T-helper 9 cell (primary cell): ENCODE measurements at places on chromosomes 5 and 9.
A peak's percentile ranks its signal among the peaks of the same experiment; 100 is the strongest.

GRCh38 chr9:89902450-89903140, 297.8 kb downstream of the GADD45G start:
- no peak for DNase-seq

GRCh38 chr5:73028991-73029595, 73.3 kb downstream of the FCHO2 start:
- no peak for DNase-seq

DNA sequence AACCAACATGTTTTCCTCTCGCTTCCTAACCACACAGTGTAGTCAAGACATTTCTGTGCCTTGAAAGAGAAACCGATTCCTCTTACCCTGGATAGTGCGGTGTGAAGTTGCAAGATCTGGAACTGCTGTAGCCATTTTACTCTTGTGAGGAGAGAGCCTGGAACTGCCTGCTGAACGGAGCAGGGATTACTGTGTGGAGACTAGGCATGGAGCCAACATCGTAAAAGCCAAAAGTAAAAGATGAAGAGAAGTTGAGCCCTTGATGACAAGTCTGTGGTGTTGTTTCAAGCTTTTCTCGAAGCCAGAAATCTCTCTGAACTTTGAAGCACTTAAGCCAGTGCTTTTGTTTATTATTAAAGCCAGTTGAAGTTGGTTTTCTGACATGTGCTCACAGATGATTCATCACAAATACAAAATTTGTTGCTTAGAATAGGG, 110.1 kb upstream of the GRIN3A start:
- DNase-seq, result no peak

DNA sequence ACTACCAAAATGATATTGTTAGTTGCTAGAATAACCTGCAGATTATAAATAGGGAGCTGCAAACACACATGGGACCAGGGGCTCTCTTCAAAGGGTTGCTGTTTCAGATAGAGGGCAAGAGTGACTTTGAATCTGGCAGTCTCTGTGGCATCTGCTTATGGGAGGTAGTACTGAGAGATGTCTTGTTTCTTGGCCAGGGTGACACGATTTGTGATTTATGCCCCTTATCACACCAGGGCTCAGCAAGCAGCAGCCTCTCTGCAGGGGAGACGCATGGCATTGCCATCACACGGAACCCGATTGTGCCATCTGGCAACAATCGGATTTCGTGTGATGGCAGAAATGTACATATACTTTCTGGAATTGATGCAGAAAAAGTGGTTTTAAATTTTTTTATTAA, 615.6 kb downstream of the ZNF608 start:
- DNase-seq, result no peak

- no peak for DNase-seq
Observed at GRCh38 chr5:42953041-42953440, 87.1 kb downstream of the ANXA2R start.

- DNase-seq, result no peak
Observed at GRCh38 chr5:151676314-151676712, 10.4 kb downstream of the SPARC start.

DNA sequence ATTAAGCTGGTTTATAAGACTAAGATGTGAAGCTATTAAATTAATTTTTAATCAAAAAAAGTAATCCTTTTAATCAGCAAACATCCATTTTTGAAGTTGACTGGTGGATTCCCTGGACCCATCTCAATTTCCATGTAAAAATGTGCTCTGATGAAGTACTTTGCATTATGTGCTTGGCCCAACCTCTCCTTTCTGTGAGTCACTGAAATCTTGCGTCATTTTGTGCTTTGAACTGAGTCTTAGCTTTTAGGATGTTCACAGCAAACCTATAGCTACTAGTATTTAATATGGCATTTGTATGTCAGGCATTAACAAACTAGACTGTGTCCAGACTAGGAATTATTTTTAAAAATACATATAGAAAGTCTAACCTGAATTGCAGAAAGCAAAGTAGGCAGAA, 55.0 kb upstream of the CDH12 start:
- no peak for DNase-seq

DNA sequence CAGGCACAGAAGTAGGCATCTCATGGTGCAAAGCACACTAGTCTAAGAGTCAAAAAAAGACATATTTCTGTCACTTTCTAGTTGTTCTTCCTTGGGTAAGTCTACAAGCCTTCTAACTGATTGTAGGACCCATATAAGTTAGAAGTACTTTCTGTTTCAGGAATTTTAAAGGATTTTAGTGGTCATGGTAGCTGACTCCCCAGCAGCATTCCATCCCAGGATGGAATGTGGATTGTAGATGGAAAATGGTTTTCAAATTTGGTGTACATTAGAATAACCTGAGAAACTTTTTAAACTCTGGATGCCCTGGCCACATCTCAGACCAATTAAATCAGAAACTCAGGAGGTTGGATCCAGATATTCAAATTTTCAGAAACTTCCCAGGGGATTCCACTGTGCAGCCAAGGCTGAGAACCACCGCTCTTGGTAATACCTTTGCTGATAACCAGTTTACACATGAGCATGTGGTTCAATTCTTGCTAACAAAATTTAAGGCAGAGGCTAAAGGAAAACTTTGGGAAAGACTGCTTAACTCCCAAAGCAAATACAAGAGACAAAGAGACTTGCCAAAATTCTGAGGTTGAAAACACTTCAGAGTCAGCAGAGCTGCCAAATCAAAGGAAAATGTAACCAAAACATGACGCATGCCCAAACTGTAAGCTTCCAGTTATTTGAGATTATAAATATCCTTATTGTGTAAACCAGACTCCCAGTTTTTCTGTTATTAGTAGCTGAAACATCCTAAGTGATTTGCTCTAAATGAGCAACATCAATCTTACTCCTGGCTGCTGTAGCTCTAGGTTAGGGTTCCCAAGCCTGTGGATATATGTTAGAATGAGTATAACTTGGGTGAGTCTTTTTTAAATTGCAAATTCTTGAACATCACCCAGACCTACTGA, 145.4 kb upstream of the MTAP start:
- DNase-seq, result no peak

GRCh38 chr5:153081385-153081784, 409.1 kb upstream of the GRIA1 start:
- DNase-seq, result no peak

- DNase-seq, result no peak
Observed at GRCh38 chr5:114504560-114504959, 142.7 kb downstream of the KCNN2 start.

GRCh38 chr9:133332381-133332730, 3.6 kb downstream of the SURF6 start:
- DNase-seq, result no peak

DNA sequence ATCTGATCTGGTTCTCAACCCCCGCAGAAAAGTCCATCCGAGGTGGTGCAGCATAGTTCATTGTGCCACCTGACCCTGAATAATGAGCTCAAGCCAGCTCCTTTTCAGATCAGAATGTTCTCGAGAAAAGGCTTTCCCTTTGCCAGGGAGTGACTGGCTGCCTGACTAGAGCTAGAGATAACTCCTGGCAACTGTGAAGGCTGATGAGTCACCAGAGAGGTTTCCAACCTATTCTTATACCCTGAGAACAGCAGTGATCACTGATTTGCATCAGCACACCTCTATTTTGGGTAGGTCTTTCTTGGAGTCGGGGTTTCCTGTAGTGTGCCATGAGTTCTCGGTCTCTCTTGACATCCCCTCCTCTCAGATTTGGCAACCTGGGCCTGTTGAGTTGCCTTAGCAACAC, 127.9 kb downstream of the PIK3R1 start:
- DNase-seq, result no peak

DNA sequence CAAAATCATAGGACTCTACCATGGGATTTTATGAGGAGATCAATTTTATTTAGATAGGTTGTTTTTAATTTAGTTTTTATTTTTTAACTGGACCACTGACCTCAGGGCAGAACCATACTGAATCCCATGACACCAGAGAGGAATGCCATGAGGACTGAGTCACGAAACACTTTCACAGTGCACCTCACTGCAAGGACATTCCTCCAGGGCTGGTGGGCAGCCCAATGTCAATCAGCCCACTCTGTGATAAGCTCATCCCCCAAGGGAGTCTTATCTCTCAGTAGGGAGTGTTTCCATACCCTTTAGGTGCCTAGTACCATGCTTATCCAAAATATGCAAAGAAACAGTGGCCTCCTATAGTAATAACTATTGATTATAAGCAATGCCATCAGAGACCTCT, 224.5 kb upstream of the CDH6 start:
- no peak for DNase-seq

- DNase-seq, result peak; percentile 95
Observed at GRCh38 chr9:120842685-120843485, at the start of gene PSMD5. Gene PSMD5 (minus strand): TSS chr9:120842922. CDS start chr9:120842909, 13 bp downstream.

DNA sequence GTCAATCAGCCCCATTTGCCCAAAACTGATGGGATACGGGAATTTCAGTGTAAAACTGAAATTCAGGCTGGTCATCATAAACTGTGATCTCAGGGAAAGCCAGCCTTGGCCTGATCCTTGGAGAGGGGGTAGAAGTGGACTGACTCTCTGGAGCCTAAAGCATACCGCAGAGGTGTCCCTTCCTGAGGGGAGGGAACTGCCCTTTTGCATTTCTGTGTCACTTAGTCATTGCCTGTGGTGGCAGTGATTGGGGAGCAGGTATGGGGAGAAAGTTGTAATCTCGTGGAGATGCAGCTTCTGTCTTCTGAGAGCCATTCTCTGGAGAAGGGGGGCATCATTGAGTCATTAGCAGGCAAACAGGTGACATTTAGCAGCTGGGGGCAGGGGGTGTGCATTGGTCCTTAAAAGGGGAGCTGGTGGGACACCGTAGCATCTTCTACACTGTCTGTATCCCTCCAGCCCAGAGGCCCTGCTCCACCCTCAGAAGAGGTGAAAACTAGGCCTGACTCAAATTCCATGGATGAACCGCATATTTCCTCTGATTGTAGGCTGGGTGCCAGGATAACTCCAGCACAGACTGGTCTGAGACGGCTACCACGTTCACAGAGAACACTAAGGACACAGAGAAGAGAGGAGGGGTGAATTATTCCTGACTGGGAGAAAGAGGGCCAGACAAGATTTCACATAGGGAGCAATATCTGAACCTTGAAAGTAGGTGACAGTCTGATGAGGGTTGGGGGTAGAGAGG, 143.3 kb downstream of the SEC61B start:
- DNase-seq, result no peak

DNA sequence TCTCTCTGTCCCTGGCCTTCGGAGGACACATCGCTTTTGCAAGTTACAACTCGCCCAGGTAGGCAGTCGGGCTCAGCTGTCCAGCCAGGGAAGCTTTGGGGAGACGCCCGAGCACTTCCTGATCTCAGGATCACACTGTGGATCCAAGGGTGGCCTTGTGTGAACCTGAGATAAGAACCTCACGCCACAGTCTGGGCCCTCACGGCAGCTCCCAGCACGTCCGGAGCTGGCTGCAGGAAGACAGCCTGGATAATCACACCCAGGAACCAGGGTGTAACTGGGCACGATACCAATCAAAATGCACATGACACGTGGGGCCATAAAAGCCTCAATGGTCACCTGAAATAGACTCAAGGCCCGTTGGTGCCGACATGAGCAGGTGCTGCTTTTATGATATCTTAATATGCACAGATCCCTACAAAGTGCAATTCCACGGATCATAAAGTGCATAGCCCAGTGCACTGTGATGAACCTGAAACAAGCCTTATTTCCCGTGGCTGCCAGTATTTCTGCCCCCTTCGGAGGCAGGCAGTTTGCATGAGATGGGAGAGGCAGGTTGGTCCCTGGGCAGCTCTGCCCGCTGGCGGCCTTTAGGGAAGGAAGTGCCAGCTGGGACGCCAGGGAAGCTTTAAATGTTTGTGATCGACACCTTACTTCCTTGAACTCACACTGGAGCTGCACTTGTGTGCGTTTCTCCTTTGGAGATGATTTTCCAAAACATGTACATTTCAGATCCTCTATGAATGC, 14.5 kb downstream of the SLC6A18 start:
- no peak for DNase-seq

GRCh38 chr5:126452477-126452876, 29.3 kb downstream of the GRAMD2B start:
- DNase-seq, result no peak

- DNase-seq, result no peak
Observed at GRCh38 chr9:105475302-105475701, 27.5 kb downstream of the FSD1L start.

- no peak for DNase-seq
Observed at GRCh38 chr5:32210151-32210550, 36.0 kb upstream of the GOLPH3 start.

DNA sequence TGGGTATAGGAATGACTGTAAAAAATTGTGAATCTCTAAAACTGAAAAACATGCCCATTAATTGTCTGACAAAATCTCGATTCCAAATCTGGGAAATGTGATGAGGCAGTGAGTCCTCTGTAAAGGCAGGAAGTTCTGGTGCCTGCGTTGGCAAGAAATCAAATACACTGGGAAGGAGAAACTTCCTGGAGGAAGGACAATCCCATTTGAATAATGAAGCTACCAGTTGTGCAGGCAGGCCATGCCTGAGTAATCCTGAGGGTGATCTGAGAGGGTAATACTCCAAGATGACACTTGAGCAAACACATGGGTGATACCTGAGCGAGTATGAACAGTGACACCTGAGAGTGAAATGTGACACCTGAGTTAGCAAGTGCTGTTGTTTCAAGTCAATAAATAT, 49.7 kb downstream of the KIF24 start:
- no peak for DNase-seq

DNA sequence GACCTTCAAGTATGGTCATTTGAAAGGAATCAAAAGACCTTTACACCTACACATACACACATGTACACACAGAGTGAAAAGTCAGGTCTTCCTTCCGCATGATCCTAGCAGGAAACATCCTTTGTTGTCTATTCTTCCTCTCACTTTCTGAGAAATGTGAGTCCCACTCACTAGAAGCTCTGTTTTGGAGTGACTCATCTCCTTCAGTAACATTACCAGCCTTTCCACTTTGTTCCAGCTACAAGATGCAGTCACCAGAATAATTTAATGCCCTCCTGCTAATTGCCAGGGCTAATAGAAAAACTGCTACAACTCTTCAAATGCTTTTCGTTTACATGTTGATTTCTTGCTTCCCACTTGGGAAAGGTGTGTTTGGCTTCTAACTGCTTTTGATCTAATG, 417.3 kb downstream of the RASEF start:
- DNase-seq, result no peak

- DNase-seq, result no peak
Observed at GRCh38 chr9:7121055-7121454, 363.3 kb downstream of the KDM4C start.

GRCh38 chr9:36866840-36867239, 167.2 kb downstream of the PAX5 start:
- DNase-seq, result no peak

- no peak for DNase-seq
Observed at GRCh38 chr9:78437806-78438205, 140.9 kb downstream of the PSAT1 start.
